ENCODE measurements at places on chromosomes 5 and 9.

- DNase-seq, result no peak
These were observed 1758.1 kb downstream of the MAT2B start for GRCh38 chr5:165263536-165263935.

DNA sequence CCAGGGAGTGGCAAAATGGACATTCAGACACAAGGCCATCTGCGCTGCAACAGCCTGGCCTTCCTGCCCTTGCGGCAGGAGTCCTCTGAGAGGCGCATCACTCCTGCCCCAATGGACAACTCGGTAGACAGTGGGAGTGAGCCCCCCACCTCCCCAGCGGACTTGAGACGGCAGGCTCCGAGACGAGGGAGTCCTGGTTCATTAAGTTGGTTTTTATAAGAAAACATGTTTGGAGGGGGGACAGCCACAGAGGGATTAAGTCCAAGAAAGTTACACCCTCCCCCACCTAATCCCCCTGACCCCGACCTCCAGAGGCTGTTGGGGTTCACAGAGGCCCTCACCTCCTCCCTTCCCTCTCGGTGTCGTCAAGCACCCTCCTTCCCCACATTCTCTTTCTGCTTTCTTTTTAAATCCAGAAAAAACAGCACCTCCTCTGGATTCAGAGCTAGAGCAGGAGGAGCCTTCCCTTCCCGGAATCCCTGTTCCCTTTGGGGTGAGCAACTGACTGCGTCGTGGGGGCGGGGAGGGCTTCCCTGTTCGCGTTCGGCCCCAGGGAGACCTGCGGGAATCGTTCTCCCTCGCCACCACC is 1.8 kb upstream of the EGR1 start:
- DNase-seq, result no peak

GRCh38 chr9:72974501-72974900 is 21.6 kb upstream of the ALDH1A1 start:
- no peak for DNase-seq

- no peak for DNase-seq
These were observed 182.2 kb downstream of the AUH start for GRCh38 chr9:91179237-91180138.

GRCh38 chr5:176902911-176903664 is 3.9 kb upstream of the HK3 start:
- DNase-seq, result no peak

DNA sequence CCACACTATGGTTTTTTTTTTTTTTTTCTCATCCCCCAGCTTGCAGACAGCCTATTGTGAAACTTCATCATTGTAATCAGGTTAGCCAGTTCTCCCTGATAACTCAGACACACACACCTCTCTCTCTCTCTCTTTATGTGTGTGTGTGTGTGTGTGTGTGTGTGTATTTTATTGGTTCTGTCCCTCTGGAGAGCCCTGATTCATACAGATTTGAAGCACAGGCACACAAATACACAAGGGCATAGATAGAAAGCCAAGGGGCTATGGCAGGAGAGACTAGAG is 20.6 kb upstream of the VCAN start:
- DNase-seq, result no peak

DNA sequence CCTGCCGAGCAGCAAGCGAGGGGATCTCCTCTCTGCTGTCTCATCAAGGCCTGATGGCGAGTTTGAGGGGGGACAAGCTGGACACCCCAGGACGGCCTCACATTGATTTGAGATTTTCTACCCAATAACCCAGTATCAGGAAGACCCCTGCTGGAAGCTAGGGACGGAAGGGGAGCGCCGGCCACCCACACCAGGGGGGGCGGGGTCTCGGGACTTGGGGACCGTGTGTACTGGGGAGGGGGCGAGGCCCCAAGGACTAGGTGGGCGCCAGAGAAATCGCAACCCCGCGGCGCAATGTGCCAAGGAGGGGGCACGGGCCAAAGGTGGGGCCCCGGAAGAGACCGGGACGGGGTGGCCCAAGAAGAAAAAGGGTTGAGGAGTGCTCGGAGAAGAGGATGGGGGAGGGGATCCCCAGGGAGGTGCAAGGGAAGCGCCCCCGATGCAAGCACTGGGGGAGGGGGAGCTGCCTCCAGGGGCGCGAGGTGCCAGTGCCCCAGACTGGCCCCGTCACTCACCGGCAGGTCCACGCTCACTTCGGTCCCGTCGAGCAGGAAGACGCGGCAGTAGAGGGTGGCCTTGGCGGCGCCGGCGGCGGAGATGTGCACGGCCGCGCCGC is 1.1 kb downstream of the EPB41L4B start:
- DNase-seq, result no peak

DNA sequence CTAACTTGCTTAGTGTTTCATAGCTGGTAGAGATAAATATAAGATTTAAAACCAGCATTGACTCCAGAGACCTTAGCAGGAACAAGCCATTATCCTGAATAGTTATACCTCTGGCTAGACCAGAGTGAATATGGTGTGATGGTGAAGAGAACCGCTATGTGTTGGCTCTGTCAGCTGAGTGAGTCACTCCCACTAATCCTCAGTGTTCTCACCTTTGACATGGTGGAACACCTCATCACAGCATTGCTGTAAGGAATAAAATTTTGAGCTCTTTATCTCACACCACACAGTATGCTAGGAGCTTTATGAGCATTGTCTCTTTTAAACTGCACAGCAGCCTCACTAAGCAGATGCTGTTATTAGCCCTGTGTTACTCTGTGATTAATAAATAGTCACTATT is 90.7 kb upstream of the DHFR start:
- no peak for DNase-seq

DNA sequence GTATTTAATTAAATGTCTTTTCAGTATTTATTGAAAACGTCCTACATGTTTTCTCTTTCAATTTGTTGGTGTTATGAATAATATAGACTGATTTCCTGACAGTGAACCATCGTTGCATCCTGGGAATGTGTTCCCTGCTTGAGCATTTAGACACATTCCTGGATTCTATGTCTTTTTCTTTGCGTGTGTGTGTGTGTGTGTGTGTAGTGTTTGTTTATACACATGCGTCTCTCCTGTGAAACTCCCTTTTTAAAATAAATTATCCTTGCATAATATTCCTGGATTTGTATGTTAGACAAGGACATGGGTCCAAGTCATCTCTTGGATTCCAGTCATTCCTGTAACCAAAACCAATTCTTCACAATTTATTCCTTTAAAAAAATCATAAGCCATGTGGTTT is 153.4 kb downstream of the HSPA4 start:
- no peak for DNase-seq

- no peak for DNase-seq
These were observed 75.0 kb downstream of the HMHB1 start for GRCh38 chr5:143886651-143887638.

DNA sequence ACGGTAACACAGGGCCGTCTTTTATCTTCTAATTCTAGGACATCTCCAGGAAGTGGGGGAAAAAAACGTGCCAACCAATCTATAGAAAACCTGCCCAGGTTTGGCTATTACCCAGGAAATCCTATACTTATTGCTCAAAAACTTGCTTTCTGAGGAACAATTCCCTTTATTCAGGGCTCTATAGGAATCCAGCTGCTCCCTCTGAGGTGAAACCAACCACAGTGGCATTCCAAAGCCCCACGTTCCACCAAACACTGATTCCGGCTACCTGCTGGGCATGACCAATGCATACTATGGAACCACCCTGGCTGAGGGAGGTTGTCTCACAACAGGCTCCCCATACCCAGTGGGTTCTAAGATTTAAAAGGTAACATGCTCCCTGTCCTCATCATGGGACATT is 57.6 kb downstream of the GLIS3 start:
- DNase-seq, result no peak

GRCh38 chr9:13485068-13485596 is 205.6 kb upstream of the MPDZ start:
- DNase-seq, result no peak

DNA sequence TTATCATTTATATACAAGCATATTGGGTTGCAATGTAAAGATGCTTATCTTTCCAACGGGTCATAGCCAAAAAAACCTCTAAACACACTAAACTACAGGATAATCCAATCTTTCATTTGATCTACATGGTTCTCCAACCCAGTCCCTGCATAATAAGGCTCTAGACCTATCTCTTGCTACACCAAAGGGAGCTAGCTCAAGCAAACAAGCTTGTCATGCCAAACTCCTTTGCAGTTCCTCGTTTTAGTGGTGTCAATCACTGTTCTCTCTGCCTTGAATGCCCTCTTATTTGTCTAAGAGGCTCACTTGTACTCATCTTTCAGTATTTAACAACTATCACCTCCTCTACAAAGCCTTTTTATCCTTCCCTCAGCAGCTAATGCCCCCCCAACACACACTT is 5.6 kb downstream of the HOMER1 start:
- no peak for DNase-seq

- no peak for DNase-seq
These were observed 149.8 kb upstream of the CDKN2B start for GRCh38 chr9:22158927-22159346.

- DNase-seq, result no peak
These were observed 89.9 kb downstream of the PAM start for GRCh38 chr5:102845041-102845440.

GRCh38 chr9:70852711-70853240 is 268.6 kb downstream of the TRPM3 start:
- DNase-seq, result no peak

GRCh38 chr5:760363-761058 is 24.0 kb downstream of the ZDHHC11B start:
- no peak for DNase-seq

- DNase-seq, result no peak
These were observed 63.5 kb downstream of the PGM5 start for GRCh38 chr9:68419901-68420300.

GRCh38 chr9:120612218-120612617 is 32.3 kb upstream of the CDK5RAP2 start:
- DNase-seq, result no peak

- no peak for DNase-seq
These were observed 105.6 kb downstream of the NIPBL start for GRCh38 chr5:36982146-36982545.

DNA sequence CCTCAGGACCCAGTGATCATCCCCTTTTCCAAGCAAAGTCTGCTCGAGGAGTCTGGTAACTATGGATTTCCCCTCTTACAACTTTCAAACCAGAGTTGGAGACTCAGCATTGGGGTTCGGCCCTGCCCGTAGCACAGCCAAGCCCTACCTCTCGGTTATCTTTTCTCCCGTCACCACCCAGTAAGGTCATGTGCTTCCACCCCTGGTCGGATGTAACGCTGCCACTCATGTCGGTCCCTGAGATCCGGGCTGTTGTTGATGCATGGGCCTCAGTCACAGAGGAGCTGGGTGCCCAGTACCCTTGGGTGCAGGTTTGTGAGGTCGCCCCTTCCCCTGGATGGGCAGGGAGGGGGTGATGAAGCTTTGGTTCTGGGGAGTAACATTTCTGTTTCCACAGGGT is 1.2 kb downstream of the GALT start:
- no peak for DNase-seq

DNA sequence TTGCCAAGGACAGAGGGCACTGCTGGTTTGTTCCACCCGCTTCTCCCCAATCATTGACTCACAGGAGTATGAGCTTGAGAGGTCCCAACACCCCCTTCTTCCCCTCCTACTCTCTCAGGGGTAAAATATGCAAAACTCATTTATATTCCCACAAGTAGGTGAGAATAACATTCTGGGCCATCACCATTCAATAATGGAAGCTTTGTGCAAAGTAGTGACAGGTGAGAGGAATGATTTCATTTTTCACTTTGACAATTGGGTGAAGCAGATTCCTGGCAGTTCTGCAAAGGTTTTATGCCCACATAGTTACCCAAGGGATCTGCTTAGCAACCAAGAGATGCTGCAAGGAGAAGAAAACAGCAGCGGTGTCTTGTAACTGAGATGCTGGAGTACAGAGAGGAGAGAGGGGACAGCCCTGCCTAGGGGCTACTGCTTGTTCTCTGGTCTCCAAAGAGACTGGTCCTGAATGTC is 137.6 kb downstream of the CMYA5 start:
- no peak for DNase-seq

- no peak for DNase-seq
These were observed 80.5 kb upstream of the LMX1B start for GRCh38 chr9:126532951-126533925.

DNA sequence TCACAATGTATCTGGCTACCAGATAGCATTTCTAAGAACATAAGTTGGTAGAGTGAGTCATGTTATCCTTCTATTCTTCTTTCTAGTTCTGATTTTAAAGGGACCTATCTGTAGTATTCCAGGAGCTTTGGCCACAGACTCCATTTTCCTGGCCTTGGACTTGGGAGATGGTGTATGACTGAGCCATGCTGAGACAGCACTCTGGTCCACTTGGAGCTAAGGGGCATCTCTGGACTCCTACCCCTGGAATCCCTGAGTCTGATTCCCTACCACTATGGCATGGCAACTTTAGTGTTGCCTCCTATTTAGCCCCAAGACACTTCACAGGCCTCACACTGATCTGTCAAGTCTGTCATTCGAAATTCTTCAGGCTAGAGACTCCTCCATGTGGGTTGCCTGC is 58.8 kb downstream of the BAAT start:
- no peak for DNase-seq

DNA sequence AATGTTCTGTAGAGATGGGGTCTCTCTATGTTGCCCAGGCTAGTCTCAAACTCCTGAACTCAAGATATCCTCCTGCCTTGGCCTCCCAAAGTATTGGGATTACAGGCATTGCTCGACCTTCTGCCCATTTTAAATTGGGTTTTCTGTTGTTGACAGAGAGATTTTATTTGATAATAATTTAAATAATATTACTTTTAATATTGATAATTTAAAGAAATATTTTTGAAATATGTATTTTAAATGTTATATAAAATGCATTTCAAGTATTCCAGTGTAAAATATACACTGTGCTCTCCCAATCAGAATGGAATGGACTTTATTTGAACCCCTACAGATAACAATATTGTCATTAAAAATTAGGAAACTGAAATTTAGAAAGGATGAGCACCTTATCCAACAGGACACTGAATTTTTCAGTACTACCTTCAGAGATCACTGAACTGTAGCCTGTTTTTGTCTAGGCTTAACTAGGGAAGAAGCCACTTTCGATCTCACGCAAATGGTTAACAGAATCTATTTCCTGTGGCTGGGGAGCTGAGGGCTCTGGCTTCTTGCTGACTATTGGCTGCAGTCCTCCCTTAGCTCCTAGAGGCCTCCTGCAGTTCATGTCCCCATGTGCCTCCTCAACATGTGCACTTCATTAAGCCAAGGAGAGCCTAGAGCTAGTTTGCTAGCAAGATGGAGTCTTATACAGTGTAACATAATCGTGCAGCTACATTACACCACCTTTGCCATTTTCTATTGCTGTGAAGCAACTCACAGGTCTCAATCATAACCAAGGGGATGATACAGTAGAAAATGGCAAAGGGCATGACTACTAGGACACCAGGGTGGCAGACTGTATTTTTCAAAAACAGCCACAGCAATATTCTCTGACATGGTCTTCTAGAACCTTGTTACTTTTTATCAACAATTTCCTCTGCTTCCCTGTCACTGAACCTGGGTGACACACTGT is 150.0 kb downstream of the CDC42SE2 start:
- DNase-seq, result no peak

- DNase-seq, result no peak
These were observed 15.8 kb downstream of the VAV2 start for GRCh38 chr9:133976191-133976861.

DNA sequence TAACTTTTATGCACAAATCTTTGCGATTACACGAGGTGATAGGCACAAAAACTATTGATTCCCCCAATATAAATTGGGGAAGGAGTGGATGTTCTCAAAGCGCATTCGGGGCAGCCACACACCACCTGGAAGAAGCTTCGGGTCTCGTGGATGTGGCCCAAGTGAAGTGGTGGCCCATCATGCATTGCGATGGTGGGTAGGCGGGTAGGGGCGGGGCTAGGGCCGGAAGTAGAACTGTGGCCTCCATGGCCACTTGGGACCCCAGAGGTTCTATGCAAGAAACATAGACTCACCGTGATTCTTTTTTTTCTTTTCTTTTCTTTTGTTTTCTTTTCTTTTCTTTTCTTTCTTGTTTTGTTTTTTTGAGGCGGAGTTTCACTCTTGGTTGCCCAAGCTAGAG is 86.4 kb upstream of the SLC44A1 start:
- no peak for DNase-seq

Data from GM12892 (cell line).